ENCODE measurements at places on chromosomes 5 and 9. TPM values are rescaled to one million over a fixed set of nuclear protein-coding genes. Genes with fewer than 3 reads are reported as not detected.

The RMND5B gene
- 30.4 TPM for total RNA-seq

The TAF11L10 gene
- not detected for total RNA-seq

The C5orf15 gene
- total RNA-seq: 62.4 TPM

The GFI1B gene
- total RNA-seq: not detected

The MYORG gene
- total RNA-seq: 4.2 TPM

The C9orf152 gene
- not detected for total RNA-seq

The FREM1 gene
- total RNA-seq: not detected

Data from A549 treated with CpdA at 1 μM for 4 hours (cell line).